ENCODE measurements at places on chromosomes 3 and 15.

- DNase-seq = no peak
These were observed at the start of gene GAP43 for GRCh38 chr3:115623044-115623868. GAP43 (plus strand) TSS chr3:115623510; CDS start chr3:115623690, 180 bp downstream.

- no peak for DNase-seq
These were observed 5.6 kb downstream of the FOXL2 start for GRCh38 chr3:138941259-138941885.

DNA sequence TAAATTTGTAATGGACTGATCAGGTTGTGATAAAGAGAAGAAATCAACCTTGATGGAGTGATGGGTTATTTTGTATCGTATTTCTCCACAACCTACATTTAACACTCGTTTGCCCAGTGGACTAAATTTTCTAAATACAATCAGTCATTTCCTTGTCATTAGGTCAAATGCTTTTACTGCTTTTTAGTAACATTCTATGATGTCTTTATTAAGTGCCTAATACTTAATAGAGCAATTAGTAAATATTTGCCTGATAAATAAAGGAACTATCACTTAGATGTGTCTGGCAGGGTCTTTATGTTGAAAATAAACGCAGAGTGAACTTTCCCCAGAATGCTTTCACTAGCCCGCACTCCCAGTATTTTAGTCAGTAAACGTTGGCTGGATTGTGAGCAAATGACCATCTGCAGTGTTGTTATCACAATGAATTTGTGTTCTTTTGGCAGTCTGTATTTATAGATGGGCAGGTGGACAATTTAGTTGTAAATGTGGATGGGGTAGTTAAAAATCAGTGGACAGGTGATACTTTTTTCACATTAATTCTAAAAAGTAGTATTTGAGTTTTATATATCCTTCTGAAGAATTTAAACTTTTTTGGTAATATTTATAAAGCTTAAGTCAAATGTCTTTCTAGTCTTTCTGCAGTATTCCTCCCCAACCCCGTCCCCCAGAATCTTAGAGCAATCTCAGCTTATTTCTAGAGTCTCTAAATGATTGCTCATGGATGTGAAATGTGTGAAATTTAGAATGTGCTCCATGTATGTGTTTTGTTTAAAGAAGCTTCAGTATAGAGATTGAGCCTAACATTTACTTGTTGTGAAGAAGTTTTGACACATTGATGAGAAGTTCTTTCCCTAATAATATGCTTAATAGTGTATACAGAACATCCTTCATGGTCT lies 4.9 kb downstream of the USP3 start:
- DNase-seq = no peak

DNA sequence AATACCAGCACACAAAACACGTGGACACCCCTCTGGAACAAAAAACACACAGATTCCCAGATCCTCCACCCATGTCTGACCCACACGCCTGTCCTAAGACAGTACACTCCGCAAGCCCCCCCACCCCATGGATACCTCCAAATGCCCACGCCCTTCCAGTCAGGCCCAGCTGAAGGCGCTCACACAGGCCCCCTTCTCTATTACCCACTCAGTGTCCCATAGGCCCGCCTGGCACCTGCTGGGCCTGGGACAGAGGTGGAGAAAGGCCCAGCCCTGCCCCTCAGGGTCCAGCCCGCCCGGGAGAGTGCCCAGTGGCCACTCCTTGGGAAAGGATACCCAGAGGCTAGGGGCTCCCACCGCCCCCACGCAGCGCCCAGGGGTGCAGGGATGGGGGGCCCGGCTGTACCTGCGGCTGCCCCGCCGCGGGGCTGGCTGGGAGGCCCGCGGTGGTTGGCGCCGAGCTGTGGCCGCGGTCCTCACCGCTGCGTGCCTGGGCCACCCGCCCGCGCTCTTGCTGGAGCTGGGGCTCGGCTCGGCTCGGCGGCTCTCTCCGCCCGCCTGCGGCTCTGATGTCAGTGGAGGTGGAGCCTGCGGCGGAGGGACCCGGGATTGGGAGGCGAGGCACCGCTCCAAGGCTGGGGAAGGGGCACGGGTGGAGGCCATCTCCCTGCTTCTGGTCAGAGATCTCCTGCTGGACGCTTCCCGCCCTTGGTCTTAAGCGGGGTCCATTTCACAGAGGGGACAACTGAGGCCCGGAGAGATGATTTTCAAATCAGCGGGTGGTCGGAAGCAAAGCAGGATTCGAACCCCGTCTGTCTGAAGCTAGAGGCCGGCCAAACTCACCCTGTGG lies at the start of gene CAMK1:
TSS of gene CAMK1 (minus strand) at position 522 of the 850 bp plus-strand sequence. CDS start 2,198 bp downstream, outside the sequence.
- no peak for DNase-seq

- no peak for DNase-seq
These were observed 86.6 kb downstream of the FNDC3B start for GRCh38 chr3:172125963-172126457.

DNA sequence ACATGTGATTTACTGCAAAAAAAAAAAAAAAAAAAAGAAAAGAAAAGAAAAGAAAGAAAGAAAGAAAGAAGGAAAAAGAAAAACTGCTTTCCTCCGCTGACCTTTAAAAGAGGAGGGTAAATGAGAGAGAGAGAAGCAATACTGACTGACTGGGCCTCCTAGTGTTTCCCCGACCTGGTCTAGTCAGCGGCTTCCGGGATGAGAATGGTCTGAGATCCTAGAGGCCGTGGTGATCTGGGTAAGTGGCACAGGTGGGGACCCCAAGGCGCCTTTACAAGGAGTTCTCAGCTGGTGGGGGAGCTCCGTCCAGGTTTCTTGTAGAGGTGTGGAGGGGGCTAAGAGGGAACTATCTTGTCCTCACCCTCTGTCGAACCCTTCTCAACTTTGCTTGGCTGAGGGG lies 223.1 kb downstream of the MEIS2 start:
- DNase-seq = no peak

DNA sequence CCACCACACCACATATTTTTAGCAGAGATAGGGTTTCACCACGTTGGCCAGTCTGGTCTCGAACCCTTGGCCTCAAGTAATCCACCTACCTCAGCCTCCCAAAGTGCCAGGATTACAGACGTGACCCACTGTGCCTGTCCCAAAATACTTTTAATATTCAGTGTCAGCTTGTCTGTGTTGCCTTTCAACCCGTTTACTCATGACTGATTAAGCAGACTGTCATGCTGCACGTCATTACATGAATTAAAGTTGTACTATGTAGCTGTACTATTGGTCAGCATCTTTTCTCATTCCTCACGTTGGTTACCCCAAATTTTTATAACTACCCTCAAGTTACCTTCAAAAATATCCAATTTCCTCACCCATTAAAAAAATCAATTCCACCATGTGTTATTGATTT lies 48.7 kb upstream of the GADL1 start:
- no peak for DNase-seq

DNA sequence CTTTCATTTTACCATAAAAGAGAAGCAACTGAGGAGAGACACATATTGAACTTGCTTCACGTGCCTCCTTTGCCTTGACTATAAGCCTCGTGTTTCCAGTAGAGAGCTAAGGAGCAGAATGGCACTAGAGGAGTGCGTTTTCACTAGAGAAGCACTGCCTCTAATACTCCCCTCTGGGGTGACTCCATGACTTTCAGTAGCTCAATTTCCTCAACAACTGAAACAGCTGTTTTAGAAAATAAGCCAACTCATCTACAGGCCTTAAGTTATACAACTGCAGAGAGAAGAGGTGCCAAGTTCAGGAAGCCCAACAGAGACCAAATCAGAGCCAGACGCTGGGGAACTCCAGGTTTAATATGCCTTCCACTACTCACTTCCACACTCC lies 1.9 kb downstream of the UBP1 start:
- DNase-seq = no peak

GRCh38 chr15:79053894-79054293 lies 36.7 kb downstream of the RASGRF1 start:
- DNase-seq = no peak

DNA sequence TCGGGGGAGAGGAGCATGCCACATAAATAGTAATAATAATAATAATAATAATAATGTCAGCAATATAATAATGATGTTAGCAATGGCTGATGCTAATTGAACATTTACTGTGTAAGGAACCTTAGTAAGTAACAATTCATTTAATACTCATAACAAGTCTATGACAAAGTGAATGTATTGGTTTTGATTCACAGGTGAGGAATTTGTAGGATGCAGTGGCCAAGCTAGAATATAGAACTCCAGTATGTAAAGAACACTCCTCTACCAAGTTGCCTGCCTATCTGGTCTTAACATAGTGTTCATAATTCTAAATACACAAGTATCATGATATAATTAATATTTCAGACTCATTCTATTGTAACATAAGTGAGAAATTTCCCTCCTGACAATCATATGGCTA lies 1016.5 kb downstream of the ROBO1 start:
- no peak for DNase-seq

GRCh38 chr3:13937131-13937530 lies 57.3 kb upstream of the WNT7A start:
- no peak for DNase-seq

DNA sequence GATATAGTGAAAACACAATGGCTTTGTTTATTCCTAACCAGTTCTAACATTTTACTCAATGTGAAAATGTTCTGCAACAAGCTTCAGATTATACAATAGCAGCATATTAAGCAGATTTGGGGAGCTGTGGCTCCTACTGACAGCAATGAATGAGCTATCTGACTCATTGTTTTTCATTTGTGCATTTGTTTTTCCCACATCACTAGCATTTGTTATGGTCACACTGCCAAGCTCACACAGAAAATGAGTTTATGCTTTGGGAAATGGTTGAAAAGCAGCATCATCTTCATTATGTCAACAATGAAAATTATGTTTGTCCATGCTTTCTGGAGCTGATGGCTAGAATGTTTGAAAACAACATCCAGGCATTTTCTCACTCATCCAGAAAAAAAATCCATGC lies 53.5 kb downstream of the ZPLD1 start:
- no peak for DNase-seq

- DNase-seq = no peak
These were observed 196.6 kb downstream of the EBLN2 start for GRCh38 chr3:73258057-73258456.

GRCh38 chr3:117358717-117359314 lies 649.2 kb downstream of the TUSC7 start:
- DNase-seq = no peak

GRCh38 chr3:99846477-99847160 lies 29.0 kb downstream of the CMSS1 start:
- DNase-seq = no peak

DNA sequence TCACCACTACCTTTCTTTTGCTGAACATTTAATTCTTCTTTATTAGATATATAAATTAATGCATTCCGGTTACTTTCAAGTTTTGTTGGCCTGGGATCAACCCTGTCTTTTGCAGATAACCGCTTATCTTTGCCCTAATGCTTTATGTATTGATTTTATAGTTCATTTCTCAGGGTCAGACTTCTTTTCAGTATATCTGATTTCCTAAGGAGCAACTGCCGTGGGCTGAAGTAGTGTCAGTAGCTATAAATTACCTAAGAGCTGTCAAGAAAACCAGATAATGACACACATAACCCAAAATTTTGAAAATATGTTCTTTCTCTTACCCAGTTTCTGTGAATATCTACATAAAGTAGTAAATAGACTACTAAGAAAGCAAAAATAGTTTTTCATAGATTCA lies 38.0 kb downstream of the COL6A5 start:
- DNase-seq = no peak

DNA sequence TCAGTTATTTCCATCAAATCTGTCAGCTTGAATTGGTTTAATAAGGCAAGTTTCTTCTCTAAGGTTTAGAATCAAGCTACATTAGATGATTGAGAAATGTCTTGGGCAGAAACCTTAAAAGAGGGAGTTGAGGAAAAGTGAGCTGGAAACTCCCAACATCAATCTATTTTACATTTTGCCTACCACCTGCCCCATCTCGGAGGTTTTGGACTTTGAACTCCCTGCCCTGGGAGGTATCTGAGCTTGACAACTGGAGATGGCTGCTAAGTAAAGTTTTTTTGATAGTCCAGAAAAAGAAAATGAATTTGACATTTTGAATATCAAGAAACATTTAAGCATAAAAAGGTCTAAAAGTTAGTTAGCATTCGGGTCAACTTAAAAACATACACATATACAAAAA lies 234.2 kb downstream of the NFKBIZ start:
- DNase-seq = no peak

GRCh38 chr3:60192297-60193114 lies 1058.7 kb downstream of the FHIT start:
- no peak for DNase-seq

GRCh38 chr3:51245867-51246266 lies 139.2 kb upstream of the MANF start:
- no peak for DNase-seq

DNA sequence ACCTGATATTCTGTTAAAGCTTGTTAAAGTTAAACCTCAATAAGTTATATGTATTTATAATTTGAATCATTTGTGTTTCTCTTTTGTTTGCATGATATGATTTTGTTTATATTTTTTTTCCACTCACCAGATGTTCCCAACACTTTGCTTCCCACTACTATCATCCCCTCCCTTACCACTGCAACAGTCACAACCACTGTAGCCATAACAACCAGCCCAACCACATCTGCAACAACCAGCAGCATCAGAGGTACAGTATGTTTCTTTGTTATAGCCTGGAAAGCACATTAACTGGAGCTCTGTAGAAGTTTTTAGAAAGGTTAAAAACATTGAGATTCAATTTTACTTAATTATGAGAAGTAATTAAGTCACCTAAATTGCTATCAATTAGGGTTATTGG lies 1011.9 kb downstream of the VGLL3 start:
- DNase-seq = no peak

- DNase-seq = no peak
These were observed 65.5 kb upstream of the DCBLD2 start for GRCh38 chr3:98966862-98967546.

DNA sequence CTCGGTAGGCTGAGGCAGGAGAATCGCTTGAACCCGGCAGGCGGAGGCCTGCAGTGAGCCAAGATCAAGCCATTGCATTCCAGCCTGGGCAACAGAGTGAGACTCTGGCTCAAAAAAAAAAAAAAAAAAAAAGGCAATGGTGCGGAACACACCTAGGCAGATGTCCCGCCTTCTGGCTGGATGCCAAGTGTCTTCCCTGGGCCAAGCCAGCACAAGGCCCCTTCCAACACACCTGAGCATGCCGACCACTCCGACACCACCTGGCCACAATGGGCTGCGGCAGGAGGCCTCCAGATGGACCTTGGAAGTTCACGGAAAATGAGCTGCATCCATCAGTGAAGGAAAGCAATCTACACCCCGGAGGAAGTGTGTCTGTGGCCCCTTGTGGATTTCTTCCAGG lies 19.0 kb downstream of the NUP210 start:
- DNase-seq = no peak

All from stimulated activated CD8-positive, alpha-beta memory T cell treated with anti-CD3 and anti-CD28 coated beads, Interleukin-7, amount 100 ng/mL, for 1 hour (primary cell).